ENCODE measurements at places on chromosomes 7 and 10.
A peak's percentile ranks its signal among the peaks of the same experiment; 100 is the strongest.

- DNase-seq: no peak
Measured at GRCh38 chr10:133179651-133180050, 19.6 kb downstream of the KNDC1 start.

DNA sequence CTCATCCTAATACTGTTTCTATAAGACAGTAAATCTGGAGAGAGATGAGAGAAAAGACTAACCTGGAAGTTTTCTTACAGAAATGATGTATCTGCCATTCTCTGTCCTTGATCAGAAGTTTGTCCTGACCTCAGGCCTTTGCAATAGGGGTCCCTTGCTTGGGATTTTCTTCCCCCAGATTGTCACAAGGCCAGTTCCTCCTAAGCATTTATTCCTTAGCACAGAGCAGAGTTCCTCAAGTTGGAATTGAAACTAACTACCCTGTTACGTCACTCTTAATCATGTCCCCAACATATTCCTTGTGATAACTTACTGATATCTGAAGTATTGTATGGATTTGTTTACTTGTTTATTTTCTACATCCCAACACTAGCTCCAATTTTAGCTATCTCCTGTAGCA lies 202.1 kb downstream of the COBL start:
- no peak for DNase-seq

- DNase-seq: no peak
Measured at GRCh38 chr7:108072116-108072515, 58.0 kb downstream of the LAMB4 start.

- DNase-seq: no peak
Measured at GRCh38 chr7:117445206-117445605, 17.9 kb upstream of the ASZ1 start.

DNA sequence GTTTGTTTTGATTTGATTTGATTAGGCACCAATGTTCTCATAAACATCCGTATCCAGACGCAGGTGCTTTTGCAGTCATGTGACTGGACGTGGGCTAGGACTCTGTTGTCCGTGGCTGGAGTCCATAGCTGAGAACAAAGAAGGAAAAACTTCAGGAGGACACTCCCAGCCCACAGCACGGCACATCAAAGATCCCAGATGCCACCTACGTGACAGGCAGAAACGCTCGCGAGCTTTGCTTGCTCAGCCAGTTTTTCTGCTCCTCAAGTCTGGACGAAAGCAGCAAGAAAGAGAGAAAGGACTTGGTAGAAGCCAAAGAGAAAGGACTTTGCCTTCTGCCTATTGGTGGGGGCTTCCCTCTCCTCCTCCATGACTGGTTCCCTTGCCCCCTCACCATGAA lies 6.9 kb upstream of the ZKSCAN1 start:
- no peak for DNase-seq

DNA sequence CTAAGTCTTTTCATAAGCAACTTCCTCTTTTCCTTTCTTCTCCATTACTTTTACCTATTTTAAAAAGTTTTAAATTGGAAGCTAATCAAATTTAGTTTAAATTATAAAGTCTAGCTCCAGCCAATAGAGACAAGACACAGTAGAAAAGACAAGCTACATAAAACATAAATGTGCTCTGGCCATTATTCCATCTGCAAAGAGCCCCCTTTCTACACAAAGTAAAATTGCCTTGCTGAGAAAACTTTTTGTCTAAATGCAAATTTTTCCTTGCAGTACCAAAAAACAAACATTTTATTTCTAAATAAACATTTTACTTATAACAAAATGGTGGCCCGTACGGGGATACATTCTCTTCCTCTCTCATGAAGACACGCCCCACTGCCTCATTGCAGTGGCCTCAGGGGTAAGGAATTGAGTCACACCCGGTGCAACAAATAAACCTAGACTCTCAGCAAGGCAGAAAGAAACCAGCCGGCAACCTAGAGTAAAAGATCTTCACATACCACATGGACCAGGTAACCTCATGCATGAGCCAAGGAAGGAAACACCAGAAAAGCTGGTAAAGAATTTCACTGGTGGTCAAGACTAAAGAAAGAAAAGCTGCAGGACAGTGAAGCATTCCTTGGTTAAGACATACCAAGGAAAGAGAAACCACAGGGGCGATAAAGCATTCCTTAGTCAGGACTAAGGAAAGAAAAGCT lies 71.6 kb upstream of the ZNF746 start:
- no peak for DNase-seq

GRCh38 chr10:95445837-95446486 lies 115.2 kb downstream of the SORBS1 start:
- DNase-seq: peak; percentile 58

- DNase-seq: no peak
Measured at GRCh38 chr10:71068861-71069271, 143.5 kb upstream of the UNC5B start.

GRCh38 chr7:155053002-155053401 lies 17.1 kb upstream of the HTR5A start:
- DNase-seq: no peak

DNA sequence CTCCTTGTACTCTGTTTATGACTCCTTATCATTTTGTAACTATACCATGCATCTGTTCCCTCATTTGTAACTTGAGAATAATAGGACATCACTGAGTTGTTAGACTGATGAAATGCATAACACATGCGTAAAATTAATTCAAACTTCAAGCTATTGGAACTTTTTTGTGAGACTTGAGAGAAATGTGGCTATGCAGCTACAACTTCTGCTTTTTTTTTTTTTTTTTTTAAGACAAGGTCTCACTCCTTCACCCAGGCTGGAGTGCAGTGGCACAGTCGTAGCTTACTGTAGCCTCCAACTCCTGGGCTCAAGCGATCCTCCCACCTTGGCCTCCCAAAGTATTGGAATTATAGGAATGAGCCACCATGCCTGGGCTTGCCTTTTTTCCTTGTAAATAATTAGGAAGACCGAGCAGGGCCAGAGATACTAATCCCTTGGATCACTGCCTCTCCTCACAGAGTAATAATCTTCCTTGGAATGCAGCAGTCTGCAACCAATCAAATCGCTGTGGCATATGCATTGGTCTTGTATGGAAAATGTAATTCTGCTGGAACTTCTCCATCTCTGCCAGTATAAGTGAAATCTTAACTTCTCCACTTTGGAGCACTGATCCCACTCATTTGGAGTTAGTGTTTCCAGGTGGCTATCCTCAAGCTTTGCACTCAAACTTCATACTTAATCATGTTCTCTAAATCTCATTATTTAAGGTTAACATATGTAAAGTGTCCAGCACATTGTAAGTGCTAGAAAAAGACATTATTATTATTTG lies 2.0 kb upstream of the PANK1 start:
- no peak for DNase-seq

DNA sequence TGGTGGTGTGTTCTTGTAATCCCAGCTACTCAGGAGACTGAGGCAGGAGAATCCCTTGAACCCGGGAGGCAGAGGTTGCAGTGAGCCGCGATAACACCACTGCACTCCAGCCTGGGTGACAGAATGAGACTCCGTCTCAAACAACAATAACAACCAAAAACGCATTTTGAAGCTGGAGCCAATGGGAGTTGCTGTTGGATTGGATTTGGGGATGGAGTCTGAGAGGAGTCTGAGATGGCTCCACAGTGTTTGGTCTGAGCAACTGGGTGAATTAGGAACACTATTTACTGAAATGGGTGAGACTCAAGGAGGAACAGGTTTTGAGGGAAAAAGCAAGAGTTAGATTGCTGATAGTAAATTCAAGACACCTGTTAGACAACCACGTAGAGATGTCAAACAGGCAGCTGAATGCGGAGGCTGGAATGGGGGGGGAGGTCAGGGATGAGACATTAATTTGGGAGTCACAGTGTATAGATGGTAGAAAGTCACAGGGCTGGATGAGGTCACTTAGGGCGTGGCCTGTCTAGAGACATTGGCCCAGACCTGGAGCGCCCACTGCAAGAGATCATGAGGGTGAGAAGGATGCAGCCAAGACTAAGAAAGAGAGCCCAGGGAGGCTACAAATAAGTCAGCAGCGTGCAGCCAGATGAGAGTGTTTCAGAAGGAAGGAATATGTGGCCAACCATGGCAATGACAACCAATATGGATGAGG lies 56.4 kb downstream of the CYCS start:
- no peak for DNase-seq

- no peak for DNase-seq
Measured at GRCh38 chr7:75635036-75635435, 103.7 kb downstream of the HIP1 start.

- DNase-seq: no peak
Measured at GRCh38 chr10:103874730-103875129, 19.4 kb upstream of the SH3PXD2A start.
